NCI-H526 treated with DMSO at 0.1 percent for 48 hours (cell line): ENCODE measurements at places on chromosomes 3 and 15.

- no peak for DNase-seq
Observed at GRCh38 chr3:151890721-151891141, 17.3 kb downstream of the SUCNR1 start.

DNA sequence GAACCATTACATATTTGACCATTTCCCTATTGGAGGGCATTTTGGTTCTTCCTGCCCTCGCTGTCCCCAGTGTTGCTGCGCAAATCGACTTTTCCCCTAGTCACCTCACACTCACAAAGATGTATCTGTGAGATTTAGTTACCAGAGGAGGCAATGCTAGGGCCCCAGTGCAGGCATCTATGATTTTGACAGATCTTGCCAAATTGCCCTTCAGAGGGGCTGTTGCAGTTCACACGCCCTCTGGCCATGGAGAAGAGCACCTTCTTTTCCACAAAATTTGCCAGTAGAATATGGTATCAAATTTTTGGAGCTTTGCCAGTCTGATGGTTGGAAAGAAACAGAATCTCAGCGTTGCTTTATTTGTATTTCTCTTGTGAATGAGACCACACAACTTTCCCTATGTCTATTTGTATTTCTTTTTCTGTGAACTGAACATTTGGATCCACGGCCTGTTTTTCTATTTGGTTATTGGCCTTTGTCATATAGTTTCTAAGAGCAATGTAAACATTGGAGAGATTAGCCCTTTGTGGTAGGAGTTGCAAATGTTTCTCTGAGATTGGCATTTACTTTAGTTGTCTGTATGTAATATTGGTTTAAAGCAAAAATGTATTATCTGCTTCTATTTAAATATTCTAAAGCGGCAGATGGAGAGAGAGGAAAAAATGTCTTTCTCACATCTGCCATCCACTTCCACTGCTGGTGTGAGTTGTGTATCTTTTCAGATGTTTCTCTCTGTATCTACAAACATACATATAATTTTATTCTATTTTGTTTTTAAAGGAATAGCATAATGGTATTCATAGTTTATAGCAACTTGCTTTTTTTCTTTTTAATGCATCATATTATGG, 66.1 kb downstream of the DNASE1L3 start:
- no peak for DNase-seq

- DNase-seq = no peak
Observed at GRCh38 chr3:135458541-135459322, 506.8 kb upstream of the PPP2R3A start.

DNA sequence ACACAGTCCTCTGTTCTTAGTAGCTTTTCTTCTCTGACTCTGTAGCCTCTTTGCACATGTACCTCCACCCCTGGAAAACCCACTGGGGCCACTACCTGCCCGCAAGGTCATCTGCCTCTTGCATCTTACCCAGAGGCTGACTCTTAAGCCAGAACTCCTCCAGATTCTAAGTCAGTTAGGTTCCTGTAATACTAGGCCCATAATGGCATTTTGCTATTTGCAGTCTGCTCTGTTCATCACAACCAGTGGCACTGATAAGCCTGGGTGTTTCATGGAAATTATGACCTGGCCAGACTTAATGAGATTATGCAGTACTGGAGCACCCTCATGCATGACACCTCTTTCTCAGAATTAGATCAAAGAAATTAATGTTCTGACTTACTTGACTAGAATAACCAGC, 31.7 kb upstream of the ATG7 start:
- no peak for DNase-seq

DNA sequence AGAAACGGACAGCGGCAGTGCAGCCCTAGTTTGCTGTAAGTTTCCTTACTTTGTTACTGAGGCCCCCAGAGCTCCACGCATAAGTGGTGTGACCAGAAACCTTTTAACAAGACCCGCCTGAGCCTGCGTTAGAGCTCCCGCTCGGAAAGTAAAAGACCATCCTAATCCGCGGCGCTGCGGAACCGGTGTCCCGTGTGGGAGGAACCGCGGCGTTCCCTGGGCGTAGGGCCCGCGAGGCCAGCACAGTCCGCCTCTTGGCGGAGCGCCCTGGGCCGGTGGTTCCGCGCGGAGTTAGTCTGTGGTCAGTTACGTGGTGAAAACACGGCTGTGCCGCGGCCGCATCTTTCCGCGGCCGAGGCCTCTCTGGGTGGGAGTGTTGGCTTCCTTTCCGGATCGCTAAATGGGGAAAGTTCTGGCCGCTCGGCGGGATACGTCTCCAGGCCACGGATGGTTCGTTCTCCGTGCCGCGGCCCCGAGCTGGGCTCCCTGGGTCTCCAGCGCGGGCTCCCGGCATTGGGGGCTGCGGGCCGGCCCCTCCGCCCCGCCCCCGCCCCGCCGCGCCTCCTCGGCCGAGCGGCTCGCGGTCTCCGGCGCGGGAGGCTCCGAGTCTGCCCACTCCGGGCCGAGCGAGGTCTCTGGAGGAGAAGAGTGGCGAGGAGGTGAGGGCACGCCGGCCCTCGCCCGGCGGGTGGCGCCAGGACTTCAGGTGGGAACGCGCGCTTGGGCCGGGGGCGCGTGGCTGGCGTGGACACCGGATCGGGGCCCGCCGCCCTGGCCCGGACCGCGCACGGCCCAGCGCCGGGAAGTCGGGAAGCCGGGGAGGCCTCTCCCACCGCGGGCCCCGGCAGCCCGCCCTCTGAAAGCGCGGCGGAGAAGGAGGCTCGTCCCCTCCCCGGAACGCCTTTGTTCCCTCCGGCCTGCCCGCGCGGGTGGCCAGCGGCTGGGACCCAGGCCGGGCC, 754 bp downstream of the B3GNT5 start:
- DNase-seq = peak; percentile 41

DNA sequence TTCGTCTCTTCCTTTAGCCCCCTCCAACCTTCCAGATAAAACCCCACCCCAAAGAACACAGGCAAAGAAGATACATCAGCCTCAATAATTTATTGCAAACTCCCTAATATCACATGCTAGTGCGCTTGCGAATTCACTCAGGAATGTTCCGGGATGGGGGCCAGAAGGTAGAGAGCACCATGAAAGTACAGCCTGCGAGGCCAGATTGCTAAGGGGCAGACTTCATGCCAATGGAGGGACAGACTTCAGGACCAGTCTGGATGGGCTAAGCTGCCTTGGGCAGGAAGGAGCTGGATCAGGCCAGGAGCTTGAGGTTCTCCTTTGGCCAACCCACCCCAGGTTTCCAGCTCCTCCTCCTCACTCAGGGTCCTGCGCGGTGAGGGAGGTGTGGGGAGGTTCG, 13.4 kb downstream of the CIDEC start:
- no peak for DNase-seq

DNA sequence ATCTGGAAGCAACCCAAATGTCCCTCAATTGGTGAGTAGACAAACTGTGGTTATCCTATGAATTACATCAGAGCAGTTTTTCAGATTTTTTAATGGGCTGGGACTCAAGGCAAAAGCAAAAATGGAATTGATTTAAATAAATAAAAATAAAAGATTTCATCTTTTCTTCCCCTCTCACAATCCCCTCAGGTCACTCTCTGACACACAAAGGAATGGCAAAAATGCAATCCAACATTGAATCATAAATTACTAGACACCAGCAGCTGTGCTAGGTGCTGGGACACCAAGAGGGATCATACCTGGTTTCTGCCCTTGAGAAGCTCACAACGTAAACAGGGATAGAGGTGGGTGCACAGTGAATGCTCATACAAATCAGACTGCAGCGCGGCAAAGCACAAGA, 58.8 kb downstream of the CPN2 start:
- DNase-seq = no peak

DNA sequence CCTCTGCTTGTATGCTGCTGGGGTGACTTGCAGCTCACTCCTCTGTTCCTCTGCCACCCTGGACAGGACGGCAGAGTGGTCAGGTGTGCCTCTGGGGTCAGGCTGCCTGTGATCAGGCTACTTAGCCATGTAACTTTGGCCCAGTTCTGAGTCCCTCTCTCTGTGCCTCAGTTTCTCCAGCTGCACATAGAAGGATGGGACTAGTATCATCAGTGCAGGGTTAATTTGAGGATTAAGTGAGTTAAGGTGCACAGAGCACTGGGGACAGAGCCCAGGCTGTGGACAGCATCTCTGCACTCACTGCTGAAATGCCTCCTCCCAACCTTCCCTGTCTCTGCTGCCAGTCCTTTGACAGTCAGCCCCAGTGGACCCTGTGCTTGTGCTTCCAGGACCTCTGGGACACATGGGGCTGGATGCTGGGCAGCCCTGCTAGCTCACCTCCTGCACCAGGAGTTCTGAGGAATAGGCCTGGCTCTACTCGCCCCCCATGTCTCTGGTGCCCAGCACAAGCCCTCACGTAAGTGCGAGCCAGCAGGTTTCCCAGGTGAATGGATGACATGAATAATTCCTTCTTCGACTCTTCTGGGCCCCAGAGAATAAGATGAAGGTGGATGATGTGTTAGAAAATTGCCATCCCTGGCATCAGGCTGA, 19.3 kb upstream of the PRR23E start:
- DNase-seq = no peak

DNA sequence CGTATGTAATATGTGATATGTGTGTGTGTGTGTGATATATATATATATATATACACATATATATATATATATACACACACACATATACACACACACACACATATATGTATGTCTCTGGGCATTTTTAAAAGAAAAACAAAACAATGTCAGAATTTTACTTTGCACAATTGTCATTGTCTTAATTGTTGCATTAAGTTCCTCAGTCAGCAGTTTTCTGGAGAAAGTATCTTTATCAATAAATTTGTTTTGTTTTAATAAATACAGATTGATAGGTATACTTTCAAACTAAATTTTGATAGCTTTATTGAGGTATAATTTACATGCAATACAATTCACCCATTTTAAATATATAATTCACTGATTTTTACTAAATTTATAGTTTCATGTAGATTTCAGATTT, 62.9 kb upstream of the SENP5 start:
- no peak for DNase-seq

DNA sequence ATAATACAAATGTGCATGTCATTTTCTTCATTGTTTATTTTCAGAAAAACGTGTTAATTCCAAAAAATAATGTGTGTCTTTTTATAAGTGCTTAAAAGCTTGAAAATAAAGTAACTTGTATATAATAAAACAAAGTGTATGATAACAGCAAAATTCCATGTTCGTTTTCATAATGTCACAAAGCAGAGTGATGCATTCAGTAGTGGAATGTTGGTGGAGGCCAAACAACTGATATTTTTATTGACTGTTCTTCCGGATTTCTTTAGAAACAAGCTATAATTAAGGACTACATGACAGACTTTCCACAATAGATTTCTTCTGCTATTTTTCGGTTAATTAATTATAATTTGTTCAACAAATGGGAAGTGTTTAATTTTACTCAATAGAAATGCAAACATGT, 412.7 kb downstream of the GABRG3 start:
- DNase-seq = no peak
